Foreskin melanocyte (primary cell): ENCODE measurements at places on chromosomes 12 and 14.

GRCh38 chr14:93133464-93133863 lies 17.7 kb upstream of the ITPK1 start:
- DNase-seq, result no peak

- DNase-seq, result no peak
Measured at GRCh38 chr14:77004711-77005460, 23.6 kb downstream of the IRF2BPL start.

DNA sequence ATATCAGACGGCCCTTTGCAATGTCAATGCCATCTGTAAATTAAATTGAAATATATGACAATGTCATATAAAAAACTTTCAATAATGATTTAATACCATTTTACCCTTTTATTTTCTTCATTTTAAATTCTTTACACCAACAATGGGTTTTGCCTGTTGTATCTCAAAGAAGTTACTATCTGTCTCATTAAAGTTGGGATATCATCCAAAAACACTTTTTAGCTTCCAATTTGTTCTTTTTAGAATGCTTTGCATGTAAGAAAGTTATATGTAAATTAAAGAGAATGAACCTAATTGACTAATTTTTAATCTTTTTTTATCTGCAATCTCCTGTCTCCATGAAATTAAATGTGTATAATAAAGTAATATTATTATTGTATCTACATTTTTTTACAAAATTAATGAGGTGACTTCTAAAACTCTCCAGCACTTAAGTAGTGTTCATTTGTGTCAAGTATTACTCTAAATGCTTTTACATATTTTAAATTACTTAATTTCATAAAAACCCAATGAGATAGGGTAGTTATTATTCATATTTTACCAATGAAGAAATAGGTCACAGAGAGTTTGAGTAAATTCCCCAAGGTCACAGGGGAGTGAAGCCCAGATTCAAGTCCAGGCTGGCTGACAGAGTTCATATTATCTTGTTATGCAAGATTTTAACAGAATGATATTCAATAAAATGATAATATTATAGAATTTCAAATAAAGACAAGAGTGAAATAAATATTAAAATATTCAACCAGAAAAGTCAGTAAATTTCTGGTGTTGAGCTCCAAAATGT lies 673.0 kb upstream of the FLRT2 start:
- DNase-seq, result no peak

DNA sequence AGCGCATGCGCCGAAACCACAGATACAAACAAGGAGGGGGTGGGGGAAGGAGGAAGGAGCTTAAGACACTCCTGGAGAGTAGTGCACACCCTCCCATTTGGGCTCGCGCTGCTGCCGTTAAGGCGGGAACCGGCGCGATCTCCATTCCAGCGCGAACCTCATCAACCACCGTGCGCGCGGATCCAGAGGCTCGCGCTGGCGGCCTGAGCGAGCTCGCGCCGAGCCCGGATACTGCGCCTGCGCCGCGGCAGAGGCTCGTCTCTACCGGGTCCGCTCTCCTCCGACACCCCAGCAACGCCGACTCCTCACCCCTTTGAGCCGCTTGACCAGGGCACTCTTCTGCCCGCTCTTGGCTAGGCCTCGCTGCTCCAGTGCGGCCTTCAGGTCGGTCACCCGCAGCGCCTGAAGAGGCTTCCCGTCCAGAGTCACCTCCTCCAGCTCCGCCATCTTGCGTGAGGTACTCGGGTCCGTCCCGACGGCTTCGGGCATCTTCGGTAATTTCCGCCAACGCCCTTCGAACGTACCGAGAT lies at the start of gene ACIN1:
Gene ACIN1 (minus strand): TSS at position 471 of the 530 bp plus-strand sequence. CDS start 24 bp downstream, at position 447.
- DNase-seq, result peak; percentile 74

DNA sequence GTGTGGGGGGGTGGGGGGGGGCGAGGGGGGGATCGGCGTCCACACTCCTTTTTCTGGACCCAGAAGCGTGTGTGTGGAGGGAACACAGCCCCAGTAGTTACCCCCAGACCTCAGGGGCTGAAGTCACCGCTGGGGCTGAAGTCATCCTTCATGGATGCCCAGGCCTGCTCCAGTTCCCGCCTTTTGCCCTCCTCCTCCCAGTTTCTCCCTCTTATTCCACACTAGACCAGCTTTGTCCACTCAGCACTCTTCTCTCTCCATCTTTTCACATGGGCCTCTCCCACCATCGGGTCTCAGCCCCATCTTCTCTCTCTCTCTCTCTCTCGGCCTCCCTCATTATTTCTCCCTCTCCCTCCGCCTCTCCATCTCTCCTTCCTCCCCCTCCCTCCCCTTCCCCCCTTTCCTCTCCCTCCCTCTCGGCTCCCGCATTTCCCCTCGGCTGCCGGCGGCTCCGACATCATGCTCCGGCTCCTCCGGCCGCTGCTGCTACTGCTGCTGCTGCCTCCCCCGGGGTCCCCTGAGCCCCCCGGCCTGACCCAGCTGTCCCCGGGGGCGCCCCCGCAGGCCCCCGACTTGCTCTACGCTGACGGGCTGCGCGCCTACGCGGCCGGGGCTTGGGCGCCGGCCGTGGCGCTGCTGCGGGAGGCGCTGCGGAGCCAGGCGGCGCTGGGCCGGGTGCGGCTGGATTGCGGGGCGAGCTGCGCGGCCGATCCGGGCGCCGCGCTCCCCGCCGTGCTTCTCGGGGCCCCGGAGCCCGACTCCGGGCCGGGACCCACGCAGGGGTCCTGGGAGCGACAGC lies at the start of gene P3H3:
Gene P3H3 (plus strand): TSS at position 426 of the 799 bp plus-strand sequence. CDS start 34 bp downstream, at position 460.
- peak; percentile 41 for DNase-seq

DNA sequence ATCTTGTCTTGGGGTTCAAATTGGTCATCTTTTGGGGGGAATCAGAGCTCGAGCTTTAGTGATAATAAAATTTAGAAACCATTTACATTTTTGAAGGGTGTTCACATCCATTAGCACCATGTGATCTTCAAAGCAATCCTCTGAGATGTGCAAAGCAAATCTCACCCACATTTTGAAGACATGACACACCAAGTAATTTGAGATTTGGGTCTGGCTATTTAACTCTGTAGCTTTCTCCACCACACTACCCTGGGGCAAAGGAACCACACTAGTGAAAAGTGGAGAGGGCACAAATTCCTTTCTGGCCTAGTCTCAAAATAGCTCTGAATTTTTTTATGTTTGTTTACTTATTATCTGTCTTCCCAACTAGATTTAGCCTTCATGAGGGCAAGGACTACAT lies 46.6 kb upstream of the TMEM233 start:
- no peak for DNase-seq

DNA sequence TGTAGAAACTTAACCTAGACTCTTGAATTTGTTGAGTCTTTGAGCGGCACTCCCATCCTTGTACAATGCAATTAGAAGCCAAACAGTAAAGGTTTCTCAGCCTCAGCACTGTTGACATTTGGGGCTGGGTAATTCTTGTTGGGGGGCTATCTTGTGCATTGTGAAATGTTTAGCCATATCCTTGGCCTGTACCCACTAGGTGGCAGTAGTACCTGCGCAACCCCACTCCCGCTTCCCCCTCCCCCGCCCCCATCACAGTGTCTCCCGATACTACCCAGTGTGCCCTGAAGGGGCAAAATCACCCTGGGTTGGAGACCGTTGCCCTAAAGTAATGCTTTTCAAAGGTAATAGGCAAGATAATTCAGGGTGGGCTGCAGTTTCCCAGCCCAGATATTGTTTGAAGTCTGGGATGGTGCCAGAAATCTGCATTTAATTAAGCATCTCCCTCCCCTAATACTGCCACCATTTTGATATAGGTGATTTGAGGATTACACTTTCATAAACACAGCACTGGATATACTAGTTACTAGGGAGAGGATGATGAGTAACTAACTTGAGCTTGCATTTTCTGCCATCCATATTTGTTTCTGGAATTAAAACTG lies 1.8 kb downstream of the COX6A1 start:
- peak; percentile 40 for DNase-seq

- peak; percentile 41 for DNase-seq
Measured at GRCh38 chr14:38721822-38722431, 381.1 kb downstream of the SEC23A start.

- no peak for DNase-seq
Measured at GRCh38 chr14:68592948-68593556, 199.8 kb downstream of the ZFP36L1 start.

DNA sequence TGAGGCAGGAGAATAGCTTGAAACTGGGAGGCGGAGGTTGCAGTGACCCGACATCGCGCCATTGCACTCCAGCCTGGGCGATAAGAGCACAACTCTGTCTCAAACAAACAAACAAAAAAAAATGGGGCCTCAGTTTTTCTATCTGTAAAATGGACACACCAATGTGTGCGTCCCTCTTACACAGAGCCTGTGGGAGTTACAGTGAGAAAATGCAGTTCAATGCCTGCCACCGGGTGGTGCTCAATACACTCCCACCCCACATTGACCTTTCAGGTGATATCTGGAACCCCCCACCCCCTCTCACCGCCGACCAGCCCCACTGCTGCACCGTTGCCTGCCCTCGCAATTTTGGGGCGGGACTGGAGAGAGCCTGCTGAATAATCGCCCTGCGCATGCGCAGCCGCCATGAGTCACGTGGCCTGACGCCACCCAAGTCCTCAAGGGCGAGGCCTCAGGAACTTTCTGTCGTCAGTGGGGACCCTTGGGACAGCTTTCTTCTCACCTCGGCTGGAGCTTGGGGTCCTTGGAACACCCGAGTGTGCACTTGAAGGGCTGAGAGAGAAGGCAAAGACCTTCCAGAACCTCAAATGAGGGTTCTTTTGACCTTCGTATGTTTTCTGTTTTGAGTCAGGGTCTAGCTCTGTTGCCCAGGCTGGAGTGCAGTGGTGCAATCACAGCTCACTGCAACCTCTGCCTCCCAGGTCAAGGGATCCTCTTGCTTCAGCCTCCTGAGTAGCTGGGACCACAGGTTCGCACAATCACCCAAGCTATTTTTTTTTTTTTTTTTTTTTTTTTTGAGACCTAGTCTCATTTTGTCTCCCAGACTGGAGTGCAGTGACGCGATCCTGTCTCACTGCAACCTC lies 14.6 kb upstream of the CABP1 start:
- DNase-seq, result no peak

DNA sequence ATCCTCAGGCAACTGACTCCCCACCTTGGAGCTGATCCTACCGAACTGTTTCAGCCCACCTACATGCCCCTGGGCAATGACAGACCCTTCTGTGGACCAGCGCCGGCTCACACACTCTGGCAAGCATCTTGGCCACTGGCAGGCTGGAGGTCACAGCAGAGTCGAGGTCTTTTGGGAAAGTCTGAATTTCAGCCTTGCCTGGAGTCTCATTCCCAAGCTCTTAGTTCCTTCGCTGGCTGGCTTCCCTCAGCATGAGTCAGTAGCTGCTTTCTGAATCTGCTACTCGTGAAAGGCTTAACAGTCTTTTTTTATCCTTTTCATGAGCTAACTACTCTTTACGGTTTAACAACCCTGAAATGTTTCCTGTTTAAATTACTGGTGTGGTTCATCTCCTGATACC lies 44.5 kb downstream of the ASCL4 start:
- peak; percentile 17 for DNase-seq

DNA sequence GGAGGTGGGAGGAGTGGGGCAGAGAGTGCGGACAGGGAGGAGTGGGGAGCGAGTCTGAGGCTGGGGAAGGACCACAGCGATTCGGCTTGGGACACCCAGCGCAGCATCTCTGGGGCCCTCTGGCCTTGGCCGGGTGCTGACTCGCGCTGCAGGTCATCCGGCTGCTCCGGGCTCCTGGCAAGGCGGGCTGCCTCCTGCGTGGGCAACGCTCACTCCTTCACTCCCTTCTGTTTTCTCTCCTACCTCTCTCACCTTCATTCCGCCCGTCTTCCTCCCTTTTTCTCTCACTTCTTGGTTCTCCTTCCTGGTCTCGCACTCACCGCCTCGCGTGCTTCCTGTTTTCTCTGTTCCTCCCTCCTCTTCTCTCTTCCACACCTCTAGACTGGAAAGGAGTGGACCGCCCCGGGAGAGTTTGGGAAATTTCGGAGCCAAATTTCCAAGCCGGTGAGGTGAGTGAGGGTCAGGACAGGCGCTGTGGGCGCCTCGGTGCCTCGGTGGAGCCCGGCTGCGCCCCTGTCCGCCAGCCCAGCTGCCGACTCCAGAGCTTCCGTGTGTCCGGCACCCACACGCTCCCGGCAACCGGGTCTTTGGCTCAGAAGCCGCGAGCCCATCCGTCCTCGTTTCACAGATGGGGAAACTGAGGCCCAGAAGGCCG lies 86.7 kb downstream of the B4GALNT3 start:
- no peak for DNase-seq

DNA sequence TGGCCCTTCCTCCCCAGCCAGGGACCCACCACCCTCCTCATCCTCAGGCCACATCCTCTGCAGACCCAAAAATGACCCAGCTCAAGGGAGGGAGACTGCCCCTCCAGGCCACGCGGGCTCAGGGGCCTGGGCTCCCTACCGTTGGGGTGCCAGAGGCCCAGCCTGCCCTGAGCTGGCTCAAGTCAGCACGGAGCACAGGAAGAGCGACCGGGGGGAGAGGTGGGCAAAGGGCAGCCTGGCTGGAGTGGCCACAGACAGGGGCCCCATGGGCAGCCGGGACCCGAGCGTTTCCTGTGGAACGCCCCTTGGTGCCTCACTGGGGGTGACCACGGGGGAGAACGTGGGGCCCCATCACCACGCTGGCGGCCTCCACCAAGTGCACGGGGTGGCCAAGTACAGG lies 10.7 kb downstream of the JAG2 start:
- DNase-seq, result no peak

DNA sequence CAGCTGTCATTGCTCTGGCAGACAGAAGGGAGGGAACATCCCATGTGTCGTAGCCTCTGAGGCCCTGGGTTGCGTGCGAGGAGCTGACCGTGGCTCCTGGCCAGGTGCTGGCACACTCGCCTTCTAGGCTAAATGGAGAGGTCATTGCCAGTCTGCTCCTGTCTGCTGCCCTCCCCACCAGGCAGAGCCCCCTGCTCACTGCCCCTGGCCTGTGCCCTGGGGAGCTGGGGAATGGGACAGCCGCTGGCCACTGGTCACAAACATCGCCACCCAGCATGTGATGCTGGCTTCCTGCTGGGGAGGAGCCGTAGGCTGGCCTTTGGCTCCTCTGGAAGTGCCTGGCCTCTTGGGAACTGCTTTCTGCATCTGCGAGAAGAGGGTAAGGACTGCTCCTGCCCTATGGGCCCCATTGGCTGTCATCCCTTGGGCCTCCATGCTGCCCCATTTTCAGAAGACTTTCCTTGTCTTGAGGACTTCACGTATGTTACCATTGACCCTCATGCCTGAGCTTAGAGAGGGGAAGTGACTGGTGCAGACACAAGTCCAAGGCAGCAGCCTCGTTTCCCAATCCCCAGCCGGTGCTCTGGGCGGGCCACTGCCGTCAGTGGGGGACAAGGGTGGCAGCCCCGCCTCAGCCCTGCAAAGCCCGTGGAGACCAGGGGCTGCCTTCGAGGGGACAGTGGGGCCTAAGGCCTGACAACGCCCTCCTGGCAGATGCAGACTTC lies 2.0 kb upstream of the TNFAIP2 start:
- DNase-seq, result no peak

GRCh38 chr14:74962493-74962892 lies 7.1 kb upstream of the PGF start:
- DNase-seq, result no peak

- no peak for DNase-seq
Measured at GRCh38 chr12:27899151-27899661, 73.3 kb downstream of the PTHLH start.

GRCh38 chr12:2291182-2291832 lies 238.5 kb downstream of the CACNA1C start:
- no peak for DNase-seq

GRCh38 chr14:51236314-51236713 lies 3.7 kb upstream of the TMX1 start:
- DNase-seq, result no peak

- no peak for DNase-seq
Measured at GRCh38 chr12:93287149-93287548, 90.6 kb upstream of the NUDT4 start.
